ENCODE measurements at places on chromosomes 11 and 22.

GRCh38 chr11:12989428-12990161 lies 19.5 kb upstream of the RASSF10 start:
- DNase-seq, result no peak

GRCh38 chr11:123509737-123510578 lies 79.9 kb downstream of the GRAMD1B start:
- DNase-seq, result peak; percentile 67

DNA sequence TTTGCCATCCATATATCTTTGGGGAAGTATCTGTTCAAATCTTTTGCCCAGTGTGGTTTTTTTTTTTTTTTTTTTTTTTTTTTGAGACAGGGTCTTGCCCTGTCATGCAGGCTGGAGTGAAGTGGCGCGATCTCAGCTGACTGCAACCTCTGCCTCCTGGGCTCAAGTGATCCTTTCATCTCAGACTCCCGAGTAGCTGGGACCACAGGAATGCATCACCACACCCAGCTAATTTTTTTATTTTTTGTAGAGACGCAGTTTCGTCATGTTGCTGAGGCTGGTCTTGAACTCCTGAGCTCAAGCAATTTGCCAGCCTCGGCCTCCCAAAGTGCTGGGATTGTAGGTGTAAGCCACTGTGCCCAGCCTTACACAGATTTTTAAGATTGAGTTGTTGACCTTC lies 4.8 kb upstream of the FAM118A start:
- no peak for DNase-seq

DNA sequence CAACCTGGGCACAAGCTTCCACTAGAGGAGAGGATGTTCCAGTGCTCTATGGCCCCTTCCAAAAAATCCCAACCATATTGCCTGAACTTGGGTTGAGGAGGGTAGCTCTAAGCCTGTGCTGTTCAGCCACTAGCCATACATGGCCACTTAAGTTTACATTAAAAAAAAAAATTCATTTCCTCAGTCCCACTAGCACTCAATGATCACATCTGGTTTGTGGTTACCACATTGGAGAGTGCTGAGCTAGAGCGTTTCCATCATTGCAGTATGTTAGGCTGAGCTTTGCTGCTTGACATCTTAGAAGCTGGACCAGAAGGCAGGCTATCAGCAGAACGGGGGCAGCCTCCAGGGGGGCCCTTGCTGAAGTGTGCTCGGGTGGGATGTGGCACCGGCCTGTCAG lies 43.5 kb upstream of the CYP2D6 start:
- DNase-seq, result no peak

DNA sequence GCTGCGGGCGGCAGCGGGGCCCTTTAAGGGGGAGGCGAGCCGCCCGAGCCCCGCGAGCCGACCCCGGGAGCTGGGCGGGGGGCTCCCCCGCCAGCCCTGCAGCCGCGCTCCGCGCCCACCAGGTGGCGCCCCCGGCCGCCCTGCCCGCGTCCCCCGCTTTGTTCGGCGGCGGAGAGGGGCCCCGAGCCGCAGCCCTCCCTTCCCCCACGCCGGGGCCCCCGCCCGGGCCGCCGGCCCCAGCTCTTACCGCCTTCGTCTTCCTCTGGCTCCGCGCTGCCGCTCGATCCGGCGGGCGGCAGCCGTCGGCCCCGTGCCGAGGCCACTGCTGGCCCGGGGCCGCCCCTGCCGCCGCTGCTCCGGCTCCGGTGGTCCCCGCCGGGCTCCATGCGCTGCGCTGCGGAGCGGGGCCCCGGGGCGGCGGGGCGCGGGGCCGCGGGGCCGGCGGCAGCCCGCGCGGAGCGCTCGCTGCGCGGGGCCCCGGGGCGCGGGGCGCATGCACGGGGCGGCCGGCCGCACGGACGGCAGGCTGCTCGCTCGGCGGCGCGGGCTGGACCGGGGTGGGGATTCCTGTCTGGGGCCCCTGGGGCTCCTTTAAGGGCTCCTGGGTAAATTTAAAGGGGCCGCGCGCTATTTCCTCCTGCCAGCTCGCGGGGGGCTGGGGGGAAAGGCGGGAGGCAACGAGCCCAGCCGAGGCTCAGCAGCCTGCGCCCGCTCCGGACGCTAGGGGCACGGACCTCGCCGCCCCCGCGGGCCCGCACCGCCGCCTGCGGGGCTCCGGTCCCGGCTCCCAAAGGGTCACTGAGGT lies at the start of gene ZFTA:
ZFTA (minus strand) TSS at position 539 of the 805 bp plus-strand sequence; CDS start at position 386, 153 bp downstream.
- DNase-seq, result peak; percentile 61

GRCh38 chr11:5846701-5847100 lies 5.0 kb upstream of the OR52E6 start:
- DNase-seq, result no peak

- no peak for DNase-seq
Observed at GRCh38 chr11:131584785-131585592, 214.6 kb downstream of the NTM start.

- DNase-seq, result peak; percentile 25
Observed at GRCh38 chr11:116420770-116421528, 351.8 kb downstream of the BUD13 start.

DNA sequence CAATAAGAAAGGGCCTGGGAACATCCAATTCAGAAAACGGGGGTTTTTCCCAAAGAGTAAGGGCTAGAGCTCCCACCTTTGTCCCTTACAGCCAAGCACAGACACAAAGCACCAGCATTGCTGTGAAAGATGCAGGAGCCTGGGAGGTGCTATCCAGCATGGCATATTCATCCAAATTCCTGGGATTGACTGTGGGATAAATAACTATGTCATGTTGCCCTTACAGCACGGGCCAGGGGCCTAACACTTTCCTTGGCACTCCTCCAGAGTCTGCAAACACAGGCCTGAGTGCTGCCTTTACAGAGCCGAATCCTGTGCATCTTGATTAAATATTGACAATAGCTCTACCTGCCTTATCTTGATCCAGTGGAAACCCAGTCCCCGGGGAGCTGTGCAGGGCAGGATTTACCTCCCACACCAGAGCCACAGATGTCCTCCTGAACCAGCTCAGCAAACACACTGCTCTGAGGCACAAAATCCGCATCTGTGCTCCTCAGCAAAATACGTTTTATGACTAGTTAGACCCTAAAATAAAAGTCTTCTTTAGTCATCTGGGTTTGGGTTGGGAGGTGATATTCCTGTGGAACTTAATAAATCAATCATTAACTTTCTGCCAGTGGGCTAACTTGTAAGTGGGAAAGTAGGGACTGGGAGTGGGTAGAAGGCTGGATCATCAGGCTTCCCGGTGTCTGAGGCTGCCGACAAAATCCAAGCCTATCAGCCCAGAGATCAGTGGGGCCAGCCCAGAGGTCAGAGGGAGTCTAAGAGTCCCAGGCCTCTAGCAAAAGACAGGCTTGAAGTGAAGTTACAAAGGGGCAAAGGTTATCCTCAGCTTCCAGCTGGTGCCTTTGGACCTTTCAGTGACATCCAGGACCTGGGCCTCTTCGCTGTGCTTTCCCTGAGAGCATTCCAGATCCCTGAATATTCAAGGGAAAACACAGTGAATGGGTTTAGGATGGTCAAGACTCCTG lies 36.5 kb downstream of the POU2AF3 start:
- DNase-seq, result no peak

All from NCI-H524 (cell line).